ENCODE measurements at places on chromosomes 1 and 21.

DNA sequence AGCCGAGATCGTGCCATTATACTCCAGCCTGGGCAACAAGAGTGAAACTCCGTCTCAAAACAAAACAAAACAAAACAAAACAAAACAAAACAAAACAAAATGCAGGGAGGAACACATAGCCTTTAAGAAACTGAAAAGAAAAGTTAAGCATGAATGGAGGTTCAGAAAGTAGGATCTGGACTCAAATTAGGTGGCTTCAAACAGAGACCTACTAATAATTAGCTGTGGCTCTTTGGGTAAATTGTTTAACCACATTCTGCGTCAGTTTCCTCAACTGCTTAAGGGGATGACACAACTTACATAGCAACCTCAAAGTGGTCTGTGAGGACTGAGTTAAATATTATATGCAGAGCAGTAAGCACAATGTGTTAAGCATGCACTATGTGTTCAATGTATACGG, 458.2 kb downstream of the ADGRL2 start:
- no peak for DNase-seq

GRCh38 chr1:210358626-210359025, 29.9 kb downstream of the HHAT start:
- no peak for DNase-seq

GRCh38 chr1:227937031-227937837, 10.5 kb downstream of the WNT9A start:
- no peak for DNase-seq

DNA sequence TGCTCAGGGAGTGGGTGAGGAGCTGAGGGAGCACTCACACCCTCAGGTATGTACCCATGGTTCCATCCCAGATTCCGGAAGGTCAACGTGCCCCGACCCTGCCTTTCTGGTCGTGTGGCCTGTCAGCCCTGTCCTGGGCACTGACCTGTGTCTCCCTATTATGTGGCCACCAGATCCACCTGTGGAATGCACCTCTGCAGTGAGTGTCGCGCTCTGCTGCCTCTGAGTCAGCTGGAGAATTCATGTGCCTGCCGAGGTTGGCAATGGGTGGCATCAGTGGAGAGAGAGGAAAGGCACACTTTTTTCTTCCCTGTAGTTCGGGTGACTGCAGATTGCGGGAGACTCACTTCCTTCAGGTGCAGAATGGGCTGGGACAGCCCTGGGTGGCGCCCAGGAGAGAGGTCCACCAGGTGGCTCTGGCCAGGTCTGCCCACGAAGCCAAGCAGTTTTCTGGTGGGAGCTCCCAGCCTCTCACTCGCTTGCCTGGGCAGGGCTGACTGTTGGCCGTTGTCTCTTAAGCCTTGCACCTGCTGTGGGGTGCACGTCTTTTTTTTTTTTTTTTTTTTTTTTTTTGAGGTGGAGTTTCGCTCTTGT, 176.1 kb upstream of the TMEM51 start:
- DNase-seq, result no peak

GRCh38 chr1:83029916-83030315, 969.0 kb downstream of the TTLL7 start:
- no peak for DNase-seq

Measured in amniotic epithelial cell (primary cell).